ENCODE measurements at places on chromosomes 12 and 14.

DNA sequence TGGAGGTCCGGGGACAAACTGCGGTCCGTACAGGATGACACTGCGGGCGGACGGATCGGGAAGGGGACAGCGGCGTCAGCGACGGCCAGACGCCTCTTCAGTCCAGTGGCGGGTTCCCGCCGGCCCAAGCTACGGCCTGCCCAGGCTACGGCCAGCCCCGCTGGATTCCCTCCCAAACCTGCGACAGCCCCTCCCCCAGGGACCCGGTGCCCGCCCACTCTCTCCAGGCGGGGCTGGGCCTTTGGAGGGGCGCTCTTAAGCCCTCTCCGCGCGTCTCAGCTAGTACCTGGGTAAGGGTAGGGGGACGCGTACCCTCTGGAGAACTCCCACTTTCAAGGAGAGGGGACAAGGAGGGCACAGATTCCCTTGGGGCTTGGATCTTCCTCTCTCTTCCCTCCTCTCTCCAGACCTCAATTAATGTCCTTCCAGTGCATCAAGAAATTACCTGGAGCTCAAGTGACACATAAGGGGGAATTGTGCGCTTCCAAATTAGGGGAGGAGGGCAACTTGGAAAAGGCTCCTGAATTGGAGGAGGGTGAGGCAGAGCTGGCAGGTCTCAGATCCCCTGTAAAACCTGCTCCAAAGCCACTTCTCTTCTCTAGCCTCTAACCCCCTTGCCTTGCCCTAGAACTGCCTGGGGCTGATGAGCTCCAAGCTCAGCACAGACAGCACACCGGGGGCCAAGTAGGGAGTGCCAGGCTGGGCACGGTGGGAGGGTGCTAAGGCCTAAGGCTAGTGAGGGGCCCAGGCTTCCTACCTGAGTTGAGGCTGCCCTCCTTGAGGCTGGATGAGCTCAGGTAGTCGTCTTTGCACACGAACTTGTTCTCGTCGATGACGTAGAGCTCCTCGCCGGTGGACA lies 3.1 kb downstream of the LHX5 start:
- no peak for DNase-seq

- DNase-seq, result no peak
These were observed 131.9 kb downstream of the SMOC1 start for GRCh38 chr14:70011098-70011497.

DNA sequence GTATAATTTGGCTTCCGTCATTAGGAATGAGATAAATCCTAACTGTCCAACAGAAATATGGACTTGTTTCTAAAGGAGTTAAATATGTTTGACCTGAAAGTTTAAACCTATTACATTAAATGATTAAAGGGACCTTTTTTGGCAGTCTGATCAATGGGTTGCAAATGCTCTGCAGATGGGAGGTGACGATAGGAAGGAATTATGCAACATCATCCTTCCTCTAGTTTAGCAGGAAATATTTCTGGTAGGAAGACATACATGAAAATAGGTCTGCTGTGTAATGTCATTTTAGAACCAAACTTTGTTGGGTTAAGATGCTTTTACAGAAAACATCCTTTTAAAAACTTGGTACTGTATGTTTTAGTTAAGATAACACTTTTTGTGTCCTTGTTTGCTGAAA lies 2.6 kb downstream of the LRRC10 start:
- no peak for DNase-seq

- no peak for DNase-seq
These were observed 34.5 kb downstream of the ELK3 start for GRCh38 chr12:96228566-96229248.

GRCh38 chr12:52242442-52243258 lies 9.6 kb downstream of the KRT7 start:
- DNase-seq, result no peak

DNA sequence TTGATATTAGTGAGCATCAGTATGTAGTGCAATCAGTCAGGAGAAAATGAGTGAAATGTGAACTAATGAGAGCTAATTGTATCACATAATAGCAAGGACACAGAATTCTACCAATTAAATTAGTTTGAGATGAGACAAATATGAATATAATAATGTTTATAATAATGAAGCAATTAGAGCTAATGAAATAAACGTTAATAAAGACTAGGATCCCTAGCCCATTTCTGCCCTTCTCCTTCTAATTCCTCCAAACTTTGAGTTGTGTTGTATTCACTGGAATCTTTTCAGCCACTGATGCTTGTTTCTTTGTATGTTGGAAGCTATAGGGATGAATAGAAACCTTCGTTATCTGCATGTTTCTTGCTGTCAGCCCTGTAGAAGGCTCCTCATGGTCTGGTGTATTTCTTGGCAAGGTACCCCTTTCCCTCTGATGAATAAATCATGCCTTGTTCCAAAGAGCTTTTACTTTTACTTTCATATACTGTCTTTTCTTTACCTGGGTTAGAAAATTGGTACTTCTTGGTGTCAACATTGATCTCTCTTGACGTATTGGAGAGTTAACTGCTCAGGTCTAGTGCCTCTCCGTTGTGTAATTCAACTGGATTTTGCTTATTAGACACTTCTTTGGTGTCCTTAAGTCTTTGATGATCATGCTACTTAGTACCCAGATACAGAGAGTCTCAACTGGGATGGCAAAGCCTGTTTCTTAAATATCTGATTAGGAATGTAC lies 154.8 kb downstream of the PTCSC3 start:
- no peak for DNase-seq

DNA sequence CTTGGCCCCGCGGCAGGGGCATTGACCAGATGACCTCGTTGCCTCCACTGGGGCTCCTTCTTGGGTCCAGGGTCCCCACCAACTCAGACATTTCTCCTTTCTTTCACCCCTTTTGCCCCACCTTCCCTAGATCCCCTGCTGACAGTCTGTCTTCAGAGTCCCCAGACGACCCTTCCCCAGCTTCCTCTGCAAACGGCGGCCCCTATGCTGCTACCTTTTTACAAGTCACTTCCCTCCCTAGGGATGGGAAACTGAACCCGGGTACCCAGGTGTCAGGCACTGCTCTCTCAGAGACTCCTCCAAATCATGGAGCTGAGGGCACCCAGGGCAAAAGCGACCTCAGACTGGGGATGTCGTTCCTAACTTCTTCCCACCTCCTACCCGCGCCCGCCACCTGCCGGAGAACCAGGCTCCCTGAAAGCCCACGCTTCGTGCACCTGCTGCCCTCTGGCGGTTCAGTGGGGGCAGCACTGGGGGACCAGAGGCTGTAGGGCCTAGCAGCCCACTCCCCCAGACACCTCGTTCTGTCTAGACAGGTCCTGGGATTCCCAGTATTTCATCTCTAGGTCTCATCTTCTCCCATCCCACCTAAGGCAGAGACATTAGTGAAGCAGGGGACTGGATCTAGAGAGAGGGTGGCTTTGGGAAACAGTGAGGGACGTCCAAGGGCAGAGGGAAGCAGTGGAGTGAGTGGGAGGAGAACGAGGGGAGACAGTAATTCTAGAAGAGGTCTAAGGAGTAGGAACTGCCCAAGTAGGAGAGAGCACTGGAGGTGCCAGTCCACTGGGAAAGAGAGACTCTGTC lies 4.9 kb downstream of the ZNF385A start:
- DNase-seq, result peak; percentile 65

DNA sequence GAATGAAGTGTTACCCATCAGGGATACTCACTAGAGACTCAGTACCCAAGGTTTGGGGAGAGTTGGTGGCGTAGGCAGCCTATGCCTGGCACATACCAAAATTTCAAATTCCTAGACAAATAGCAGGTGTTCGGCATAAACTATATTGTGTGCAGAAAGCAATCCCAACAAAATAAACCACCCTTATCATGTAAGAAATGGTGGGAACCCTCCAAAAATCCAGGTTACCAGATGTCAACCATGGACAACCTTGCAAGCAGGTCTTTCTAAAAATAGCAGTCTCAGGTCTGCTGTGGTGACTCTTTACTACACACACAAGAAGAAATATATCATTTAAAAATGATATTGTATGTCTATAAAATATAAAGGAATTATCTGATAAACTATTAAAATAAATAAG lies 17.7 kb upstream of the PTGER2 start:
- DNase-seq, result no peak
